CMK (cell line): ENCODE measurements at places on chromosomes 7 and 10.
A peak's percentile ranks its signal among the peaks of the same experiment; 100 is the strongest.

- DNase-seq: no peak
Observed at GRCh38 chr10:22824984-22825383, 102.9 kb upstream of the ARMC3 start.

GRCh38 chr7:92813390-92814024 lies 22.9 kb downstream of the CDK6 start:
- DNase-seq: no peak

GRCh38 chr10:86971232-86971991 lies 3.1 kb downstream of the ADIRF start:
- DNase-seq: peak; percentile 63

DNA sequence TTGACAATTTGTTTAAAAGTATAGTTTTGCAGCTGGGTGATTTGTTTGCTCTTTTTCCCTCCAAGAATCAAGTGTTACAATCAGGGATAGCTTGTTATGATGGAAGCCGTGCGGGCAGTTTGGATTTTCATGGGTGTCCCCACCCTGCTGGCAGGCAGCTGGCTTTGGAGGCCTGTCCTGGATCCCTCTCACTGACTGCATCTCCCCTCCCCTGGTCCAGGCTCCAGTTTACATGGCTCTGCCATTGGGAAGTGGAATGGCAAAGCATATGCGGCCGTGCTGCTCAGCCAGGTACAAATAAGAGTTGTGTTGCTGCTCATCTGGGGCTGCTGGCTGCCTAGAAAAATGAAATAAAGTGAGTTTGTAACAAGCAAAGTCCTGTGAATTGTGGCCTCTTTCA lies 76.0 kb downstream of the CXCL12 start:
- DNase-seq: no peak

- no peak for DNase-seq
Observed at GRCh38 chr10:88682491-88682890, 18.2 kb downstream of the LIPF start.

DNA sequence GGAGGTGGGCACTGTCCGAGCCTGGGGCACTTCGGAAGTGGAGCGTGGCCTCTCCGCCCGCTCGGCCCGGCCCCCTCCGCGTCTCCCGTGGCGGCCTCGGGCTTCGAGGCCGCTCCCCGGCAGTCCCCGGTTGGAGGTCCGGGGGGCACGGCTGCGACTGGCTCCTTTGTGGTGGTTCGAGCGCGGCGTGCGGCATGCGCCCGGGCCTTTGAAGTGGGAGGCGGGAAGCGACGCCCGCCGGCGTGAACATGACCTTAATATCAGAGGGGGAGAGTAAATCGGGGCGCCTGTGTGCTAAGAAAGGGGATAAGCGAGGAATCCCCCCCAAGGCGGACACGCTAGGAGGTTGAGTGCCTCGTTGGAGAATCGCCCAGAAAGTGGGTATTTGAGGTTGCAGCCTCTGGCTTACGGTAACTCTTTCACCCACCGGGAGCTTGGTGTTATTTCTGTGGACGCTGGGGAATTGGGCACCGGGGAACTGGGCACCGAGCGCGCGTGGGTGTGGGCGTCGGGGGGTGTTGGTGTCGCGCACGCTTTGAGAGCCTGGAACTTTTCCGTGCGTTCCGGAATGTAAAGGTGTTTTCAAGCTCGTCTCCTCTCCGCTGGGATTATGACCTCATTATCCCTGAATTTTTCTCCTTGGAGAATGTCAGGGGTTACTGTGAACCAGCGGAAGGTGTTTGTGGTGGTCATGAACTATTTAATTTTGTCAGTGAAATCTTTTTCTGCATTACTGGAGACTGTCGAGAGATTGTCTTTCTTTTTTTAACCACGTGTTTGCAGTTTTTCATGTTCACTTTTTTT lies 660 bp downstream of the SUV39H2 start:
- no peak for DNase-seq

DNA sequence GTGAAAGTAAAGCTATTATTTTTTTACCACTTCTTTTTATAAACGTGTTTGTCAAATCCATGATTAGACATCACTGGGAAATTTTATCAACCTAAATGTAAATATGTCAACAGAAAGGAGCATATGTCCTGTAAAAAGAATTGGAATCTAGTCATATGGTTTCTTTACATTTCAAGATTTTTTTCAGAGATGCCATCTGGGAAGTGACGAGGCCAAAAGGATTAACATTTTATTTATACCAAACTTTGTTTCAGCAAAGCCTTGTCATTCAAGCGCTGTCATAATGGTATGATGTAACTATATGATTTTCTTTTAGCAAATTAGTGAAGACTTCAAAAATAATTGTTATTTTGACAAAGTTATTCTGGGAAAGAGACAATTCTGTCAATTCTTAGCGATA lies 117.3 kb downstream of the SEMA3A start:
- no peak for DNase-seq

- DNase-seq: no peak
Observed at GRCh38 chr10:47261121-47261520, 38.9 kb upstream of the GDF10 start.

DNA sequence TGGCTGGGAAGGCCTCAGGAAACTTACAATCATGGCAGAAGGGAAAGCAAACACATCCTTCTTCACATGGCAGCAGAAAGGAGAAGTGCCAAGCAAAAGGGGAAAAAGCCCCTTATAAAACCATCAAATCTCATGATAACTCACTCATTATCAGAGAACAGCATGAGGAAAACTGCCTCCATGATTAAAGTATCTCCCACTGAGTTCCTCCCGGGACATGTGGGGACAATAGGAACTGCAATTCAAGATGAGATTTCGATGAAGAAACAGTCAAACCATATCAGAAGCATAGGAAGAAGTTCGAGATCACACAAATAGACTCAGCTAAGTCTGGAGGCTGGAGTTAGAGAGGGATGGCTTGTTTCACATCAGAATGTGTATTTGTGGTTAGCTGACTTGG lies 869.4 kb upstream of the PHF14 start:
- no peak for DNase-seq

GRCh38 chr7:111840528-111840927 lies 278.2 kb upstream of the IMMP2L start:
- no peak for DNase-seq

DNA sequence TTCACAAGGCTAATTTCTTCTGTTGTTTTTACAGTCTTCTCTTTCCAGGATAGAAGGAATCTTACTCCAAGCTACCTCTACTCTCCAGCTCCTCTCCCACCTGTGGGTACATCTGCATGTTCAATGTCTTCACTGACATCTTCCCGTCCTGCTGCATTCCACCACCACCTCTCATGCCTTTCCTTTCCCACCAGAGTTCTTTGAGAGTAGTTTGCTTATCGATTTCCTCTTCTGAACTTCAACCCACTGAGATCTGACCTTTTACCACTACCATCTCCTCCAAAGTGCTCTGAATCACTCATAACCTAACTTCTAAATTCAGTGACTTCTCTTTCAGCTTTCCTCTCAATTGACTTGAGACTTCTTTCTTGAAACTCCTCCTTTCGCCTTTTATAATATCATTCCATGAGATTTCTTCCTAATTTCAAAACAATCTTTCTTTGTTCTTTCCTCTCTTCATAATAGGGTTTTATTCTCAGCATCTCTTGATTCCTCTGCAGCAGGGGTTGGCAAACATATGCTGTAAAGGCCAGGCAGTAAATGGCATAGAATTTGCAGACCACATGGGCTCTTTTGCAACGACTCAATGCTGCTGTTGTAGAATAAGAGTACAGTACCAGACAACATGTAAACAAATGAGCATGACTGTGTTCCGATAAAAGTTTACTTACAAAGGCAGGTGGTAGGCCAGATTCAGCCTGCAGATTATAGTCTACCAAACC lies 22.1 kb downstream of the ACSL5 start:
- no peak for DNase-seq

DNA sequence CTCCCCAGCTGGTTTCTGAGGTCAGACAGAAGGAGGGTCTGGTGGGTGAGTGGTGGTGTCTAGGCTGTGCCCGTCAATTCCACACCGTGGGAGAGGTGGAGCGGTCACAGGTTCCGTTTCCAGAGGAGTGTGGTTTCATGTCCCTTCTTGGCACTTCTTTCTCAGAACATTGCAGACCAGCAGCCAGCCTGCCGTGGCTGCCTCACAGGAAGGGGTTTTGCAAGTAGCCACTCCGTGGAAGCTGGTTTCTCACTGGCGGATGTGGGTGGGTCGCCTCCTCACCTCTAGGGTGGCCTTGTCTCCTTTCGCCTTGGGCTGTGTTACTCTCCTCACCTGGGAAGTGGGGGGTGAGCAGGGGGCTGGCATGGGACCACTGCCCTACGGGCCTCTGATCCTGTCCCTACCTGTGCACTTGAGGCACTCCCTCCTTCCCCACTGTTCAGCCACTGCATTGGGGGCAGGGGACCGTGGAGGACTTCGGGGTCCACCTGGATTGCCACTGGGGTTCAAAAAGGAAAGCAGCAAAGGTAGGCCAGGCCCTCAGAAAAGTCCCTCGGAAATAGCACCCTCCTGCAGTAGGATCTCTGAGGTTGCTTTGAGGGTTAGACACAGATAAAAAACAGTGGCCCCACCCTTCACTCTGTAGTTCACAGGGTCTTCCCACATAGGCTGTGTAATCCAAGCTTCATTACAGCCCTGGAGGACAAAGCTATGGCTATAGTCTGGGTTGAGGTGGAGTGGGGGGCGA lies 33.9 kb downstream of the TSPAN14 start:
- peak; percentile 61 for DNase-seq

- DNase-seq: no peak
Observed at GRCh38 chr7:6317797-6318438, 45.5 kb upstream of the CYTH3 start.

- no peak for DNase-seq
Observed at GRCh38 chr10:126959906-126960685, 54.9 kb downstream of the DOCK1 start.

DNA sequence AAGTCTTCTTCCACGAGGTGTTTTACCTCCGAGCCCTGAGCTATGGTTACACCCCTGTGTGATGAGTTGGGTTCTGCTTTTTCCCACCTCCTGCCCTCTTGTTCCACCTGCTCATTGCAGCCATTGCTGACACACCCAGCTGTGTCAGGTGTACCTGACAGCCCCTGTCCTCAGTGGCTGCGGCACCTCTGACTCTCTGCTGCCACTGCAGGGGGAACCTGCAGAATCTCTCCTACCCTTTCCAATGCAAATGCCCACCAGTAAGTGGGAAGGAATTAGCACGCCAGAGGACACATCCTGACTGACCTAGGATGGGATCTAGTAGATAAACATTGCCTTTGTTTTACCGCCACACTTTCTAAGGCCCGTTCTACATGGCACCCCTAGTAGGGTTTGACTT lies 600.9 kb upstream of the MKI67 start:
- DNase-seq: no peak

GRCh38 chr10:76218035-76218434 lies 786.6 kb downstream of the LRMDA start:
- DNase-seq: no peak

GRCh38 chr10:29627201-29628132 lies 7.3 kb downstream of the SVIL start:
- no peak for DNase-seq

DNA sequence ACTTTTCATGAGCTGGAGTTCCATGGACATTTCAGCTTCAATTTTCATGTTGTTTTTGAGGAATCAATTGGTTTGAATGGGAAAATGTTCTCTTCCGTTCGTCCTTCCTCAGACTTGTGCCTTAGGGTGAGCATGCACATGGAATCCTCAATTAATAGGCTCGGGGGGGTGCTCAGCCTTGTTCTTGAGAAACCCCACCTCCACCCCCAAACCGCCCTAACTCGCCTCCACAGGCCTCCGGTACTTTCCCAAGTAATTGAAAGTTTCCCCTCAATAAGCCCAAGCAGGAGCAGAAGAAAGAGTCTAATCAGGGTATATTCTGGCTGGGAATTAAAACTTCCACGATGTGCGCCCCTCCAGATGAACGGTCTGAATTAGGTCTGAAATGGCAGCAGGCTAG lies 945.2 kb downstream of the GRID1 start:
- no peak for DNase-seq

GRCh38 chr7:50679218-50680007 lies 103.3 kb downstream of the GRB10 start:
- DNase-seq: no peak

GRCh38 chr7:78153285-78153684 lies 354.7 kb downstream of the PHTF2 start:
- no peak for DNase-seq

DNA sequence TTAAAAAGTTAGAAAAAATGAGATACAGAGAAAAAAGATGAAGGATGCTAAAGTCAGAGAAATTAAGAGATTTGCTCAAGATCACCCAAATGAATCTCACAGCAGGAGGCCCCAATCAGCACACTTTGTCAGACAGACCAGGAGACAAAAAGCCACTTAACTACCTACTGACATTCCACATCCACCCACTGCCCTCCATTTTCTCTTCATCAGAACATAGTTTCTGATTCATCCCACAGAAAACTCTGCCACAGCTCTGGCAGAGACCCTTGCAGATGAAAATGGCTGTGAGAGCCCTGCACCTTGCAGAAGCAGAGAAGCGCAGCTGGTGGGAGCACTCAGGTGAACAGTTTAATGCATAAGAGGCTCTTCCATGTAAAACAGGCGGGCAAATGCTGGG lies 26.6 kb downstream of the DGKI start:
- DNase-seq: no peak

GRCh38 chr7:142894985-142895593 lies 9.5 kb upstream of the TRPV6 start:
- no peak for DNase-seq

- DNase-seq: no peak
Observed at GRCh38 chr10:125187238-125188194, 27.2 kb upstream of the CTBP2 start.

DNA sequence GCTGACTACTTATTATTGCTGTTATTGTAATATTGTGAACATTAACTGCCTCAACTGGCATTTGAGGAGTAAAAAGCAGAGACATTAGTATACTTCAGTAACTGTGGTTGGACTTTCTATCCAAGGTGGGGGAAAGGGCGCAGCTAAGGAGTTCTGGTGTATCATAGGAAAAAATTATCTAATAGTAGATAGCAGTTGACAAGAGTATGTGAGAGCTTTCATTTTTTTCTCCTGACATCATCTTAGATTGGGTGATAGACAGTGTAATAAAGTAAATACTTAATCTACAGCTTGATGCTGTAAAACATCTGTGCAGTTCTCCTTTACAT lies 68.9 kb downstream of the PHTF2 start:
- DNase-seq: no peak

DNA sequence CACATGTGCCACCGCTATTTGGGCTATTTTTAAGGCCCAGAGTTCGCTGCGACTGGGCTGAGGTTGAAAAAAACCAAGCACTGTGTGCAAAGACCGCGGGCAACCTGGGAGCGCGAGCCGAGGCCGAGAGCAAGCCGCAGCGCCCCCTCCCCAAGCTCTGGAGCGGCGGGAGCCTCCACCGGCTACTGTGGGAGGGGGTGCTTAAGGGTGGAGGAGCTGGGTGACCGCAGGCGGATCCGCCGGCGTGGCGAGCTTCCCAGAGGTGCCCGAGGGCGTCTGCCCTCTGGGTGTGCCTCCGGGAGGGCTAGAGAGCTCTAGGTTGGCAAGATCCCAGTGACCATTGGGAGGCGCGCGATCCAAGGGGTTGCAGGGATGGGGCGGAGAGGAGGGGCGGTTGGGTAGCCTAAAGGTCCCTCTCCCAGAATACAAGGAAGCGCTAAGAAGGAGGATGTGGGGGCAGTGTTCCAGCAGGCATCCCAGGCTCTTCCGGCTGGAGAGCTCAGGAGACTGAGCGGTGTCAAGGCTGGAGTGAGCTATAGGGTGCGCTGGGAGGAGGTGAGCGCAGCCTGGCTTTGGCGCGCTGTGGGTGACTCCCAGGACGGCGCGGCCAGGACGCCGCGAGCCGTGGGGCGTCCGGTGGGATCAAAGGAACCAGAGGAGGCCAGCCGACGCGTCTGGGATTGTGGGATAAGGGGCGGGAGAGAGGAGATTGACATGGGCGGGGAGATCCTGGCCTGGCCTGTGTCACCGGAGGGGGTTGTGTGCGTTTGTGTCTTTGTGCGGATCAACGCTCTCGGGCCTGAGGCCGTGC lies 8.0 kb downstream of the DLX5 start:
- DNase-seq: no peak
